ENCODE measurements at places on chromosomes 2 and 18.

DNA sequence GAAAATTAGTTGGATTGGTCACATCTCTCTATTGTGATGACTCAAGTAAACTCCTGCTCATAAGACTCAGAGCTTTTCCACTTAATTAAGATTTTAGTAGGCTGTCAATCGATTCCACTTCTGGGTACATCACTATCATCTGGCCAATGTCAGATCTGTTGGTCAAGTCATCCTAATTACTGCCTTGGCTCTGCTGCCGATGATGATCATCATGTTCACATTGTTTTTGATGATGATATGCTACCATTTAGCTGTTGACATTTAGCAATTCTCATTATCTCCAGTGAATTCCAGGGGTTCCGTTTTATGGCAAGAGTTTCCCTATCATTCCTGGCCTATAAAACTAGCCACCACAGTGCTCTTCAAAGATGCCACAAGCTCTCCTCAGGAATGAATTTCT lies 253.4 kb downstream of the IKZF2 start:
- no peak for DNase-seq

DNA sequence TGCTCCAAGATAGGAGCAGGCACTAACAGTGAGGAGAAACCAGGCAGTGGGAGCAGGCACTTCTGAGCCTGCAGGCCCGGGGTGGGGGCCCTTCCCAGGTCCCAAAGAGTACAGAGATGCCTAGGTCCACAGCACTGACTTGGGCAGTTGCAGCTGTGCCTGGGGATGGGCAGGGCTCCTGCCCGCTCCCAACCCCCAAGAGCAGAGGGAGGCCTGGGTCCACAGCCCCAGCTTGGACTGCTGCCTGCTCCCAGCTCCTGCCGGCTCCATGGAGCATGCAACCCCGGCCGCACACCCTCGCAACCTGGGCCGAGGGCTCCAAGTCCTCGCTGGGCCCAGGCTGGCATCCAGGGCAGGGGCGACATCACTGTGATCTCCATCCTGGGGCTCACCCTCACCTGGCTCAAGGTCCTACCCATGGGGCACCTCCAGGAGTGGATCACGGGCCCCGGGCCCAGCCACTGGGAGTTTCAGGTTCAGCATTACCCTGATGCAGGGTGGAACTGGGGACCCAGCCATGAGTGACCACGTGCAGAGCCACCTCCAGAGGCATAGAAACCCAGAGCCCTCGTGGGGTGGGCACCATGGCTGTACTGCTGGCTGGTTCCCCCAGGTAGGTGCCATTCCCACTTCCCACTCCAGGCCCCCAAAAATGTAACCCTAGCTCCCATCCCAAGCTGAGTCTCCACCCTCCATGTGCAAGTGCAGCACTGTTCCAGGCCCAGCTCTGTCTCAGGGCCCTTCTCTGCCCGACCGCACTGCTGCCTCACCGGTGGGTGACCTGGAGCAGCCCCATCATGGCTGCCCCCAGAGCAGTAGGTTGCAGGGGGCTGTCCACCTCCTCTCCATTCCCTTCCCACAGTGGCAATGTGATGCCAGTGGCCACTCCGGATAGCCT lies 325.6 kb downstream of the NR4A2 start:
- no peak for DNase-seq

DNA sequence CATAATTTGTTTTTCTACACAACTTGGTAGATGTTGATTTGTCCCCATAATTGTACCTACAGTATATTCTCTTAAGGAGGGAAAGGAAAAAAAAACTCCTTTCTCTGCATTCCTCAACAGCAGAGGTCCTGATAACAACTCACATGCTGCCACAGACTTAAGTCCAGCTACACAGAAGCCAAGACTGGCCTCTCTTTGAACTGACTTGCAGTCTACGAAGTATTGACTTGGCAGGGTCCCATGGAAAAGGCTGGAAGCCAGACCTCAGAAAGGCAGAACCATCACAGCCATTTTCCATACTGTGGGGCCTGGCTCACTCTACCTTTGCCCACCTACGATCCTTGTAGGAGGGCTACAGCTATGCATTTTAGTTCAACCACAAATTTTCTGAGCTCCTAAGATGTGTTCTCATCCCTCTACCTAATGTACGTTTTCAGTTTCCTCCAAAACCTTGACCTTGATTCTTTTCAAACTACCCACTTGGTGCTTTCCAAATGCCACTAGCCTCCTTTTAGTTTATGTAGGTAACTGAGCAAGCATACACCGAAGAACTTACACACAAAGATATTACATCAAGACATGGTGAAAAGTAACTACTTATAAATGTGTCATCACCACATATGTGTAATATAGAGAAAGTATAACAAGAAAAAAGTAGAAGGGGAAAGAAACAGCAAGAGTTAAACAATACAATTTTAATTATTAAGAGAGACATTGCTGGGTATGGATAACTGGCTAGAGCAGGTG lies 12.2 kb downstream of the LONRF2 start:
- no peak for DNase-seq

GRCh38 chr18:80183273-80184050 lies 63.9 kb downstream of the PARD6G start:
- DNase-seq, result no peak

GRCh38 chr2:226208726-226209125 lies 590.9 kb downstream of the IRS1 start:
- no peak for DNase-seq

DNA sequence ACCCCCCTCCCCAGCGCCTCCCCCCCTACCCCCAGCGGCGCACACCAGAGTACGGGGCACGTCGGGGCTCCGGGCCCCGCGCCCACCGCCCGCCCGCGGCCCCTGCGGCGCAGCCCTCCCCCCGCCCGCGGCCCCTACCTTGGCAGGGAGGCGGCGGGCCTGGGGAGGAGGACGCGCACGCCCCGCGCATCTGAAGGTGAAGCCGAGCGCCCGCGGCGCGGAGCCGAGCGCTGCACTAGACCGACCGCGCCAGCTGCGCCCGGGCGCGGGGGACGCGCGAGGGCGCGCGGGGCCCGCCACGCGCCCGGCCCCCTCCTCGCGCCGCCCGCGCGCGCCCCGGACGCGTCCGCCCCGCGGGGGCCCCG lies at the start of gene ZNF516:
Gene ZNF516, minus strand, starts transcription at position 237 of the 365 bp plus-strand sequence. CDS start 52,188 bp downstream, outside the sequence.
- no peak for DNase-seq

GRCh38 chr2:226649871-226650660 lies 149.6 kb downstream of the IRS1 start:
- no peak for DNase-seq

- DNase-seq, result no peak
These were observed 188.4 kb downstream of the LOXHD1 start for GRCh38 chr18:46468426-46469180.

GRCh38 chr2:37877457-37878315 lies 47.4 kb upstream of the RMDN2 start:
- DNase-seq, result peak; percentile 60

DNA sequence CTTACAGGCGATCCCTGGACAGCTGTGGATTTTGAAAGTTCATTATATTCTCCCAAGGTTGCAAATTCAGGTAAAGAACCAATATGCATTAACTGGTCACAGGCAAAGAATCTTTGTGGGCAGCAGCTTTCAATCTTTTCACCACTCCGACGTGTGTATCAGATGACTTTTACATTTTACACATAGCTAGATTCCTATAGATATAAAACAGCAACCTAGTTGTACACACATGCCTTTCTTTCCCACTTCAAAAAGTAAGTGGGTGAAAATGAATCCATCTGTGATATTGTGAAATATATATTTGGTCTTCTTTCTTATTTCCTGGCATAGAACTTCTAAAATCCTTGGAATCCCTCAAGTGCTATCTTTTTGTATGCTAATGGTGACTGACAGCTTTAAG lies 72.5 kb downstream of the SCG2 start:
- DNase-seq, result no peak

DNA sequence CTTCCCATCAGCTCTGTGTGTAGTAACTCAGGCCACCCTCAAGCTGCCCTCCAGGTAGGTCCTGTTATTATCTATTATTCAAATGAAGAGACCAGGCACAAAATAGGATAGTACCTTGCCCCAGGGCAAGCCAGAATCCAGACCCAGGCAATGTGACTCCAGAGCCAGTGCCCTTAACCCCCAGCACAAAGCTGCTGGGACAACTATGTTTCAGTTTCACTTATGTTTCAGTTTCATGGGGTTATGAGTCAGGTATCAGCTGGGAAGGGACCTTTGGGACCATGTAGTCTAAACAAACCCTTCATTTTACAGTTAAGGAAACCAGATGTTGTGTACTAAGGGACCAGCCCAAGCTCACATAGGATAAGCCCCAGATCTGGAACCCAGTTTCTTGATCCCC lies 10.0 kb downstream of the HK2 start:
- no peak for DNase-seq

GRCh38 chr2:226607379-226607778 lies 192.2 kb downstream of the IRS1 start:
- no peak for DNase-seq

DNA sequence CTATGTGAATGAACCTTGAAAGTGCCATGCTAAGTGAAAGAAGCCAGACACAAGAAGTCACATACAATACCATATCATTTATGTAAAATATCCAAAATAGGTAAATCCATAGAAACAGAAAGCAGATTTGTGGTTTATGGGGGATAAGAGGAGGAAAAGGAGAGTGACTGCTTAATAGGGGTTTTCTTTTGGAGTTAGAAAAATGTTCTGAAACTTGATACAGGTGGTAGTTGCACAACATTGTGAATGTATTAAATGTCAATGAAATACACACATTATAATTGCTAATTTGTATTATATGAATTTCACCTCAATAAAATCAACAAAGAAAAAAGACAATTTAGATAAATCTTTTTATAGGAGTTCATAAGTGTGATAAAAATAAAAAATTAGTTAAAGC lies 37.1 kb downstream of the MEMO1 start:
- DNase-seq, result no peak

GRCh38 chr18:8176109-8176508 lies 433.1 kb upstream of the RAB12 start:
- DNase-seq, result no peak

GRCh38 chr2:155733091-155733853 lies 599.2 kb downstream of the NR4A2 start:
- no peak for DNase-seq

DNA sequence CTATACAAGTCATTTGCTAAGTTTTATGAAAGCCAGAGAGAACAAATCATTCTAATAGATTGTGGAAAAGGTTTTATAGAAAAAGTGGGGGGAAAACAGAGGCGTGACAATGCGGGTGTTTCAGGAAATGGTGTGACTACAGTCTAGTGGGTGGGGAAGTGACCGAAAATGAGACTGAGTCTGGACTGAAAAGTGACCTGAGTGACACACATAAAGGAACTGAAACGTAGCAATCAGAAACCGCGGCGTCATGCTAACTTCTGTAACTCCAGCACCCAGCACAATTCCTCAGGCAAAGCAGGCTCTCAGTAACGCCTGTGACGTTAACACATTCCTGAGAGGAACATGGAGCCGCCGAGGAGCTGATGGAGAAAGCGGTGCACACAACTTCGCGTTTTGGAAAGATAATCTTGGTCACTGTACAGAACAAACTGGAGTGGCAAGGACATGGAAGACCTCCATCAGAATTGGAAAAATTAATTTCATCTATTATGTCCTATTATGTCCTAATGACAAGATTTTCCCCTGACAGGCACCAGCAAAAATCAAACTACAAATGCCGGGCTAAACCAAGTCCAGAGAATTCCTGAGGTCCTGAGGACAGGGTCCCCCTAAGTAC lies 1.4 kb upstream of the CD226 start:
- no peak for DNase-seq

DNA sequence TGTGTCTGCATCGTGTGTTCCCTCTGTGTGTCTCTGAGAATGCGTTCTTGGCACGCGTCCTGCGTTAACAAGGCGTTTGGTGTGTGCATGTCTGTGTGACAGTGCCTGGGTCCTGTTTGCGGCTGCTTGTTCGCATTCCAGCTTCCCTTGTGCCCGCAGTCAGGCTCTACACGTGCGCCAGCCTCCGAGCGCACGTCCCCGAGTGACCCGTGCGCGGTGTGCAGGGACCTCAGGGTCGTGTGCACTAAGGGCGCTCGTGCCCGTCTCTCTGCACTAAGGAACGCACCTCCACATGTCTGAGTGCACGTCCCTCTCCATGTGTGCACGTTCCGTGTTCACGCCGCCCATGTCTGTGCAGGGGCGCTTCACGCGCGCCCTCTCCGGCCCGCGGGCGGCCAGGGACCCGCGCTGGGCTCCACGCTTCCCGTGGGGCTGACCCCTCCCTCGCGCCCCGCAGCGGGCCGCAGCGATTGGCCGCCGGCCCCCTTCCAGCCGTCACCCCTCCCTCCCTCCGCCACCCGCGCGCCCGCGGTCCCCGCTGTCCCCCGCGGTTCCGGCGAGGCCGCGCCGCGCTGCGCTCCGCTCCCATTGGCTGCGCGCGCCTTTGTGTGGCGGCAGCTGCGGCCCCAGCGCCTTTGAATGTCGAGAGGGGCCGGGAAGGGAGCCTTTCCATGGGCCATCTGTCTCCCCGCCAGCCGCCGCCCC lies 229.4 kb downstream of the HAUS1 start:
- DNase-seq, result no peak

DNA sequence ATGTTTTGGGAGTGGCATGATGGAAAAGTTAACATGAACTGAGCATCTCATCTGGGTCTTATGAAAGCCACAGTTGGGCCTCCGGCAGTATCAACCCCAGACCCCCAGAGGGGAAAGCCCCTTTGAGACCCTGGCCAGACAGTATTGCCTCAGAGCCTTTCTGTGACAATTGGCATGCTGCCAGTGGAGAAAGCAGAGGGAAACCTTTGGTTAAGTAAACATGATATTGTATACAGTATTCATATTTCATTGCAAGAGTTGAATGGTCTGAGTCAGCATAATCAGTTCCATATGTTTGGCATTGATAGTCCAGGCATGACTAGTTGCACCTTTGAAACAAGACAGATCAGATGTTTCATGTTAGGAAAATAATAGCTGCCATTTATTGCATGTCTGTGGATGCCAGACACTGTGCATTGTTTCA lies 20.0 kb downstream of the MERTK start:
- DNase-seq, result no peak

DNA sequence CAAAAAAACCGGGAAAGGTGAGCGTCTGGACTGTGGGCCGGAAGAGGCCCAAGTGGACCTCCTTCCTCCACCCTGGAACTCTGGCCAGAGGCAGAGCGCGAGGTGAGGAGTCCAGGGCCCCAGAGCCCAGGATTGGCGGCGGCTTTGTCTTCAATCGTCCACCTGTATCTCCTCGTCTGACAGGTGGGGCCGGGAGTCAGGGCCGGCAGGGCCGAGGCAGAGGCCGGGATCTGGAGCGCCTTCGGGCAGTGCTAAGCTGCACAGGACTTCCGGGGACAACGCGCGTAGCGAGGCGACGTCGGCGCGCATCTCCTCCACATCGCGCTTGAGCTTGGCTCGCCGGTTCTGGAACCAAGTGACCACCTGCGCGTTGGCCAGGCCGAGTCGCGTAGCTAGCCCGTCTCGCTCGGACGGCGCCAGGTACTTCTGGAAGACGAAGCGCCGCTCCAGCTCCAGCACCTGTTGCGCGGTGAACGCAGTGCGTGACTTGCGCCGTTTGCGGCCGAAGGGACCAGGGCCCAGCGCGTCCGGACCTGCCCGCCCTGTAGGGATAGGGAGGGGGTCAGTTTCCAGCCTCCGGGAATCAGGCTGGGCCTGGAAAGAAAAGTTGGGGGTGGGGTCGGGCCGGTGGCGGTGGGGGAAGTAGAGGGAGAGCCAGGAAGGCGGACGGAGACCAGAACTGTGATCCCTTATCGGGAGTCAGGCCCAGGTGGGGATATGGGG lies 1.5 kb downstream of the LBX2 start:
- DNase-seq, result no peak

Data from NCI-H2081 treated with DMSO at 0.1 percent for 48 hours (cell line).